ENCODE measurements at places on chromosomes 16 and 17.

DNA sequence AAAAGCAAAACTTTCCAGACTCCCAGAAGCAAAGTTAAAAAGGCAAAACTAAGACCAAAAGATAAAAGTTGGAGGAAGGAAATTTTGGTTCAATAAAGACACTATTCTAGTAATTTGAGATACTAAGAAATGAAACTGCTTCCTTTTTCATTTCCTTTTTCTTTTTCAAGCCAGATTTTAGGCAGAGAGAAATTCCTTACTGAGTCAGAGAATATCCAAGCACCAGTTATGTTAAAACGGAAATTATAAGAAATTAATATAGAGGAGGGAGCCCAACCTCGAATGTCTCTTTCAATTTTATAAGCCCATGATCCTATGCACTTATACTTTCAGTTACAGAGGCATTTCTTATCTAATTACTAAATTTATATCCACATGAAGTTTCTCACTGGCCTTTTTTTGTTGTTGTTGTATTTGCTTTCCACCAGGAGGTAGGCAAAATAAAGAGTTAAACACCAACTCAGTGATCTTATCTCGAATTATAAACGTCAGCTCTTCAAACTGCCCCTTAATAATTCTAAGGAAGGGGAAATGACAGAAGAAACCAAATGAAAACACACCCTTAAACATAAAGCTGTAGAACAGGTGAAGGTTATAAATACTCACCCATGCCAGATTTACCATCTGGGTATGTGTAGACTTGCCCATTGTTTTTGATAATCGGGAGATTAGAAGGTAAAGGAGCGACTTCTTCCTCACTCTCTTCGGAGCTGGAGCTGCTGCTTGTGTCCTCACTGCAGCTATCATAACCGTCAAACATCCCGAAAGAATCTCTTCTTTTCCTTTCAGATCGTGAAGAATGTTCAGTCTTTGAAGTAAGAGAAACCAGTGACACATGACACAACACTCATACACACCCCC, 35.2 kb downstream of the MBTD1 start:
- no peak for DNase-seq

- no peak for DNase-seq
Observed at GRCh38 chr17:54947396-54947795, 21.1 kb downstream of the COX11 start.

DNA sequence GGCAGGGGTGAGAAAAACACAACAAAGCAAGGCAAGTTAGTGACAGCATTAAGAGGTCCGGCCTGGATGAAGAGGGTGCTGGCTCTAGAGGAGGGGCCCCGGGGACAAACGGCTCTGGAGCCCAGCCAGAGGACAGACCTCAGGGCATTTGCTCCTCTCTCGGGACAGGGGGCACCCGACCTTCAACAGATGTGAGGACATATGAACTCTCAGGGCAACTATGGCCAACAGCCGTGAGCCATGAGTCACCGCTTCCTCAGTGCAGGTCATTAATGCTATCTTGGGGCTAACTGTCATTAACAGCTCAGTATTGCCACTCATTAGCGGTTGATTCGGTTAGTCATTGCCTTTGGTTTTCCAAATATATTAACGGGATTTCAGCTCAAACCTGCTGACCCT, 9.7 kb upstream of the ARL5C start:
- no peak for DNase-seq

- DNase-seq, result no peak
Observed at GRCh38 chr16:15483857-15484256, 49.5 kb downstream of the BMERB1 start.

GRCh38 chr16:588639-588888, 1.3 kb upstream of the RAB40C start:
- DNase-seq, result peak; percentile 67

DNA sequence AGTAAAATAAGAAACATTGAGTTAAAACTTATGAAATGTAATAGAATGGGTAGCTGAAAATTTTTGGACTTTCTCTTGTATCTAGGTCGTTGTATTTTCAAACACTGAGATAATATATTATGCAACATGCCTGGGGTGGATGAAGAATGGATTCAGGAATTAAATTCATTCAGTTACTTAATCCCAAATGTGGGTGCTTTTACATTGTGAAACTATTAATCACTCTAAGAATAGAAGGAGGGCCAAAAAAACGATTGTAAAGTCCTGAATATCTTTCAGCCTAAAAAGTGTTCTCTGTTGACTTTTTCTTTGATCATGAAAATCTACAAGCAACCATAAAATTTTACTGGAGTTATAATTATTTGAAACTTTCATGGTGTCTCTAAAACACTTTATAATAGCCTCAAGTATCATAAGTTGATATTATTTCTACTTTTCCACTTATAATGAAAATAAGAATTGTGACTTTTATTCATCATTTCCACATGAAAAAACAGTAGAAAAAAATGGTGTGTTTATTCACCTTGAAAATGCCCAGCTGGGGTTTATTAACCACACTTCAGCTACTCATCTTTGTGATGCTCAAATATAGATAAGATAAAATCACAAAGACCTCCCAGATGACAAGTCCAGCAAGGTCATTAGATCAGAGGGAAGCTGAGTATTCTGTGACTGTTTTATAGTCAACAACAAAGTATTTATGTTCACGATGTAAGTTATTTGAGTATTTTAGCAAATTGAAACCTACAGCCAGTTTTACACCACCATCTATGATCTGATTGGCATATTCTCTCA, 619.9 kb upstream of the SOX9 start:
- DNase-seq, result peak; percentile 5

DNA sequence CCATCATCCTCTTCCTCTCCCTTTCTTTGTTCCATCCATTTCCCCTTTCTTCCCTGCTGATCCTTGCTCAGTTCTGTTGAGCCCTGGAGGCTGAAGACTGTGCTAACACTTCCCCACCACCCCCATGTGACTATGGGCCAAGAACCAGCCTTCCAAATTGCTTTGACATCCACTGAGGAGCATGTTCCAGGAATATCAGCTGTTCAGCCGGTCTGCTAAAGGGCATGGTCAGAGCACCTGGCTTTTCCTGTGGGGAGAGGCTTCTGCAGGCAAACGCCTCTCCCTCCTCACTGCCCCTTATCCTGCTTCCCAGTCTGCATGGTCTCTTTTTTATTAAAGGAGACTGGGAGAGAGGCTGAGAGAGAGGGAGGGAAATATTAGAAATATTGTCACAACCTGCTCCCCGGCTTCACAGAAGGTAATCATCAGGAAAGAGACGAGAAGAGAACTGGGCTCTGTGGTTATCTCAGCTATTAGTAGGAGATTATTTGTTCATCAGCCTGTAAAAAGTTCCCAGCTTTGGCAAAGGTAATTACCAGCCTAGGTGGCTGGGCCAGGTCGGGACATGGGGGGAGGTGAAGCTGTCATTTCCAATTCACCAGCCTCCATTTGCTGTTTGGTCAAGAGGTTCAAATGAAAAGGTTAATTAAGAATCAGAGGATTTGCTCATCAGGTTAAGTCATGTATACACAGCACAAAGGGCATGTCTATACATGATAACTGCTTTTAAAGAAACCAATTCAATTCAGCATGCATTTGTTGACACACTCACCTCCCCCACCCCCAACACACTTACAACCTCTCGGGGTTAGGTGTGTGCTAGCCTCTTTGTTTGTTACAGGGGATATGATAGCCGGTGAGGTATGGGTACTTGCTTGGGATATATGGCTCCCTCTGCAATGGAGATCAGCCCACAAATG, 83.7 kb upstream of the CRHR1 start:
- DNase-seq, result no peak

DNA sequence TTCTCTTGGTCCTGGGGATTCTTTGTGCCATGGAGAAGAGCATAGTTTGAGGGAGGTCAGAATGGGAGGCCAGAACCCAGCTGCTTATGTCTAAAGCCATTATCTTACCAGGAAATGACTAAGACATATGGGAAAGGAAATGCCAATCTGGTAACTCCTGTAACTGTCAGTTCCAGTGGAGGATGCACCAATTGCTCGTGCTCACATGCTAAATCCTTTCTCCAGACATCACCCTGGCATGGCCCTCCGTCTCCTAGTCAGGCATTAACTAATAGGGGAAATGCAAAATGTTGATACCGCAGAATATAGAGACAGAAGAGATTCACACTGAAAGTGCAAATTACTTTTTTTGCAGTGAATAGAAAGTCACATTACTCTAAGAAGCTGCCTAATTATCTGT, 255.6 kb upstream of the HSBP1 start:
- peak; percentile 92 for DNase-seq

DNA sequence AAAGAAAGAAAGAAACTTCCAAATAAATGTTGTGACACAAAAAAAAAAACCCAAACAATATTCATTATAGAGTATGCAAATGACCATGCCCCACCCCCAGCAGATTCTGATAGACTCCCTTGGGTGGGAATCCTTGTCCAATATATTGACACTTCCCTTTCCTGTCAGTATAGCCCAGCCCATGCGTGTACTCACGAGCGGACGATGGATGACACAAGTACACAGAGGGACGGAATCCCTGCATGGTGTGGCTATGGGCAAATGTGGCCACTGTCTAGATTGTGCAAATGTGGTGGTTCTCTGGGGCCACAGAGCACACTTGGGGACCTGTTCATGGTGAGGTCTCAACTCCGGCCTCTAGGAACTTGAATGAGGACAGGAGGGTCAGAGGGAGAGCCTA, 3.1 kb downstream of the RAB37 start:
- no peak for DNase-seq

- DNase-seq, result no peak
Observed at GRCh38 chr16:79723583-79724168, 123.1 kb upstream of the MAF start.

GRCh38 chr17:80455336-80455710, 21.1 kb downstream of the NPTX1 start:
- peak; percentile 61 for DNase-seq

- no peak for DNase-seq
Observed at GRCh38 chr17:55448681-55449080, 27.0 kb upstream of the MMD start.
